ENCODE measurements at places on chromosomes 1 and 21. TPM values are rescaled to one million over a fixed set of nuclear protein-coding genes. Genes with fewer than 3 reads are reported as not detected.

DNA sequence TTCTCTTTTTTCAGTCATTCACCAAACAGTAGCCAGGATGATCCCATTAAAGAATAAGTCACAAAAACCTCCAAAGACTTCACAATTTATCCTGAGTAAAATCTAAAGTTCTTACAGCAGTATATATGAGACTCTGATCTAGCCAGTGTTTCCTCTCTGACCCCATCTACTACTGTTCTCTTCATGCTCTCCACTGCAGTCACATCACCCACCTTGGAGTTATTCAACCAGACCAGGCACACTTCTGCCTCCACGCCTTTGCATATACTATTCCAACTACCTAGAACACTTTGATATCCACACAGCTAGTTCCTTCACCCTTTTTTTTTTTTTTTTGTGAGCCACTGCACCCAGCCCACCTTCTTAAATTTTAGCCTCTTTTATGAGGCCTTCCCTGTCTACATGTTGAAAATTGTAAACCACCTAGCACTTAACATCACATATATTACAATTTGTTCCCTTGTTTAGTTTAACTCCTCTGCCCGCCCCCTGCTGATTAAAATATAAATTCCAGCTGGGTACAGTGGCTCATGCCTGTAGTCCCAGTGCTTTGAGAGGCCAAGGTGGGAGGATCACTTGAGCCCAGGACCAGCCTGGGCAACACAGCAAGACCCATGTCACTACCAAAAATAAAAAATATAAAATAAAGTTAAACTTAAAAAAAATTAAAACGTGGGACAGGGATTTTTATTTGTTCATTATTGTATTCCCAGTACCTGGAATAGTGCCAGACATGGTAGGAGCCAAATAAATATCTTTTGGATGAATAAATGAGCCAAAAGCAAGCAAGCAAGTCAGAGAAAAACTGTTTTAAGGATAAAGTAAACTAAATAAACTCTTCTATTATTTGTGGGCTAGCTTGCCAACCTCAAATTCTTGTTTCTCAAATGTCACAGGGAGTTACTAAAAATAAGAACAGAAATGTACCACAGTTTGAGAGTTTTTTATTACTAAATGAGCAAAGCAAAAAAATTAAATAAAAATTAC, 35.2 kb upstream of the MUTYH start:
- no peak overlapping the region for H3K4me3 ChIP-seq
- no peak for DNase-seq
- no peaks in the 10 kb centered on the region for H3K36me3 ChIP-seq
- peaks cover 6% of the 10 kb centered on the region for H3K4me1 ChIP-seq
- H3K27me3 ChIP-seq, result no peaks in the 10 kb centered on the region
- no peak overlapping the region for H3K27ac ChIP-seq

DNA sequence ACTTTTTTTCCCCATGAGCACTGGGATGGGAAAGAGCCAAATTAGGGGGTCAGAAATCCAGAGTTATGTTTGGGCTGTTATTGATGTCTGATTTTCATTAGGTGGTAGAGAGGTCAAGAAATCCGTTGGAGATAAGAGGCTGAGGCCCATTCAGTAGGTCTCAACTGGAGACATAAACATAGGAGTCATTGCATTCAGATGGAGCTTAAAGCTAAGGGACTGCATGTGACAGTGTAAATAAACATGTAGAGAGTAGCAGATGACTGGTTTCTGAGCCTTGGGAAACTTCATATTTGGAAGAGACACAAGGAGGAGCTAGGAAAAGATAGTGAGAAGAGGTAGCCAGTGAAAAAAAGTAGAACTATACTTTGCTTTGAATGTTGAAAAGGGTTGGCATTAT, 11.7 kb downstream of the PTPRC start:
- H3K4me1 ChIP-seq, result no peaks in the 10 kb centered on the region
- no peak overlapping the region for H3K27ac ChIP-seq
- H3K27me3 ChIP-seq, result no peaks in the 10 kb centered on the region
- no peaks in the 10 kb centered on the region for H3K36me3 ChIP-seq
- DNase-seq, result no peak

GRCh38 chr1:167344615-167345385, 124.1 kb downstream of the POU2F1 start:
- no peak overlapping the region for H3K27ac ChIP-seq
- no peaks in the 10 kb centered on the region for H3K4me1 ChIP-seq
- no peak for DNase-seq

DNA sequence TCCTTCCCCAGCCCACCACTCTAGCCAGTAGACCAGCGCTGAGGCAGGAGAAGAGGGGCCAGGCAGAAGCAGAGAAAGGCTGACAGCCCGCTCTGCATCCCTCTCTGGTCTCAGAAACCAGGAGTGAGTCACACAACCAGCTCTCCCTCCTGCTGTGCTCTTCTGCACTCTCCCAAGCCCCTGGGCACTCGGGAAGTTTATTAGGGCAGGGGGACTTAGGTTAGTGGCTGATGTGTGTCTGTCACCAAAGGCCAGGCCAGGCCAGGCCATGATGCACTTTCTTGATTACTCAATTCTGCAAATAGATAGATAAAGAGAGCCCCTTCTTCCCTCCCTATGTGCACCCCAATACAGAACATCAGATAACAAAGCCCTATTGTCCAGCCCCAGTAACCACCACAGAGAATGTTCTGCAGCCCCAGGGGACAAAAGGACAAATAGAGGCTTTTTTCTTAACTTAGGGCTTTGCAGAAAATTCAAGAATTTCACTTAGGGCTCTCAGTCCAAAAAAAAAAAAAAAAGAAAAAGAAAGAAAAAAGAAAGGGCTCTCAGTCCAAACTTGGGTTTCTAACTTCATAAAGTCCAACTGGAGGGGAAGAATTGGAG, 52.9 kb upstream of the CNTN2 start:
- no peak overlapping the region for H3K27ac ChIP-seq
- peaks cover 15% of the 10 kb centered on the region for H3K27me3 ChIP-seq
- H3K4me1 ChIP-seq, result peaks cover 4% of the 10 kb centered on the region
- DNase-seq, result no peak
- H3K36me3 ChIP-seq, result no peaks in the 10 kb centered on the region
- no peak overlapping the region for H3K4me3 ChIP-seq

The LDLRAD1 gene
- polyA plus RNA-seq, result 0.13 TPM

DNA sequence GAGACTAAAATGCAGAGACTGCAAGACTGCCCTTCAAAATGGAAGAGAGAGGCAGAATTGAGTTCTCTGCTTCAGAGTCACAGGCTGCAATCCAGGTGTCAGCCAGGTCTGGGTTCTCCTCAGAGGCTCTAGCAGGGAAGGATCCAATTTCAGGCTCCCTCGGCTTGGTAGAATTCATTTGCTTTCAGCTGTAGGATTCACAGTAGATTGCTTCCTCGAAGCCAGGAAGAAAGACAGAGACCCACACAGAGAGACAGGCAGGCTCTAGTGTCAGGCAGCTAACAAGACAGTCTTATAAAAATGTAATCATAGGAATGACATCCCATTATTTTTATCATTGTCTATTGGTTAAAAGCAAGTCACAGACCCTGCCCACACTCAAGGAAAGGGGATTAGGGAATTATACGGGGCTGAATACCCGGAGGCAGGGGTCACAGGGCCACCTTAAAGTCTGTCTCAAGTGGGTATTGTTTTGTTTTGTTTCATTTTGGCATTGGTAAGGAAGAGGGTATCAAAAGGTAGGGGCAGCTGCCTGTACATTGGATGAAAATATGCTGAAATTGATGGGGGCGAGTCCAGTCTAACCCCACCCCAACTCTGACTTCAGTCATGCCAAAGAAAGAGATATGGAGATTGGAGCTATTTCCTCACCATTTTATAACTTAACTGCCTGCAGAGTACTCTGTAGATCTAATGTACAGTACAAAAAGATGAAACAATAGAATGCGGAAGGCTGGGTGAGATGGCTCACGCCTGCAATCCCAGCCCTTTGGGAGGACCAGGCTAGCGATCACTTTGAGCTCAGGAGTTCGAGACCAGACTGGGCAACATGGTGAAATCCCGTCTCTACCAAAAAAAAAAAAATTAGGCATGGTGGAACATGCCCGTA, 9.5 kb upstream of the TBCE start:
- H3K4me3 ChIP-seq, result no peak overlapping the region
- H3K36me3 ChIP-seq, result no peaks in the 10 kb centered on the region
- no peak for DNase-seq
- H3K27ac ChIP-seq, result no peak overlapping the region
- no peaks in the 10 kb centered on the region for H3K4me1 ChIP-seq

The TGFBR3 gene
- polyA plus RNA-seq, result 46.8 TPM

GRCh38 chr1:54314696-54315095, 91.5 kb downstream of the SSBP3 start:
- no peaks in the 10 kb centered on the region for H3K36me3 ChIP-seq
- peak overlapping the region; percentile 43 for H3K27ac ChIP-seq
- DNase-seq, result no peak
- H3K4me1 ChIP-seq, result peaks cover 37% of the 10 kb centered on the region
- H3K4me3 ChIP-seq, result no peak overlapping the region
- no peaks in the 10 kb centered on the region for H3K27me3 ChIP-seq

The OR2T29 gene
- polyA plus RNA-seq, result not detected

DNA sequence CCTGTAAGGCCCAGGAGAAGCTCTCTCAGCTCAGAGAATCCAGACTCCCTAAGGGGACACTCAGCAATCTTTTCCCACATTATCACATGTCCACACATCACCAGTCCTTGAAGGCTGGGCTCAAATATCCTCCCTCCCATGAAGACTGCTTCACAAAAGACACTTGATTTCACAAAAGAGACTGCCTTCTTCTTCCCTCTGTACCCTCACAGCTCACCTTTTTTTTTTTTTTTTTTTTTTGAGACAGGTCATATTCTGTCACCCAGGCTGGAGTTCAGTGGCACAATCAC, 1.5 kb downstream of the CD58 start:
- no peak for DNase-seq
- H3K4me1 ChIP-seq, result peaks cover 10% of the 10 kb centered on the region
- H3K27ac ChIP-seq, result no peak overlapping the region
- no peaks in the 10 kb centered on the region for H3K36me3 ChIP-seq
- H3K27me3 ChIP-seq, result no peaks in the 10 kb centered on the region
- no peak overlapping the region for H3K4me3 ChIP-seq

The ZFP69B gene
- 1.1 TPM for polyA plus RNA-seq

The TCEA3 gene
- 31.2 TPM for polyA plus RNA-seq

DNA sequence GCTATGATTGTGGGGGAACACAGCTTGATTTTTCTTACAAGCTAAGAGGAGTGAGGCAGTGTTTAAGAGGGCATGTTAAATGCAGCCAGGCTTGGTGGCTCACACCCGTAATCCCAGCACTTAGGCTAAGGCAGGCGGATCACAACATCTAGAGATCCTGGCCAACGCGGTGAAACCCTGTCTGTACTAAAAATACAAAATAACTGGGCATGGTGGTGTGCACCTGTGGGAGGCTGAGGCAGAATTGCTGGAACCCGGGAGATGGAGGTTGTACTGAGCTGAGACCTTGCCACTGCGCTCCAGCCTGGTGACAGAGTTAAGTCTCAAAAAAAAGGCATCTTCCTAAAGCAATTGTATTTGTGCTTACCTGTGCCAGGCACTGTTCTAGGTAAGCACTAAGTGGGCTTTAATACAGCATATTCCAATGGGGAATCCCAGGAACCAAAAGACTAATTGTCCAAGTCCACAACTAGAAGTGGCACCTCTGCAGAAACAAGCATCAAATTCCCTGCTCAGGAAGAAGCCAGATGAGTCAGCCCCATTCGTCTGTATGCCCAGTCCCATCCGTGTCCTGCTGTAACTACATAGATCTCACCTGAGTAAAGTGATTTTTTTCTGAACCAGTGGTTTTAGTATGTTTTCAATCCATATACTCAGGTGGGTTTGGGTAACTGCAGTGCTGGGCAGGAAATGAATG, 4.6 kb downstream of the RCC1 start:
- H3K4me1 ChIP-seq, result peaks cover 17% of the 10 kb centered on the region
- H3K4me3 ChIP-seq, result no peak overlapping the region
- peaks cover 9% of the 10 kb centered on the region for H3K36me3 ChIP-seq
- H3K27ac ChIP-seq, result peak overlapping the region; percentile 79
- no peak for DNase-seq

The SPRR2E gene
- polyA plus RNA-seq, result not detected

DNA sequence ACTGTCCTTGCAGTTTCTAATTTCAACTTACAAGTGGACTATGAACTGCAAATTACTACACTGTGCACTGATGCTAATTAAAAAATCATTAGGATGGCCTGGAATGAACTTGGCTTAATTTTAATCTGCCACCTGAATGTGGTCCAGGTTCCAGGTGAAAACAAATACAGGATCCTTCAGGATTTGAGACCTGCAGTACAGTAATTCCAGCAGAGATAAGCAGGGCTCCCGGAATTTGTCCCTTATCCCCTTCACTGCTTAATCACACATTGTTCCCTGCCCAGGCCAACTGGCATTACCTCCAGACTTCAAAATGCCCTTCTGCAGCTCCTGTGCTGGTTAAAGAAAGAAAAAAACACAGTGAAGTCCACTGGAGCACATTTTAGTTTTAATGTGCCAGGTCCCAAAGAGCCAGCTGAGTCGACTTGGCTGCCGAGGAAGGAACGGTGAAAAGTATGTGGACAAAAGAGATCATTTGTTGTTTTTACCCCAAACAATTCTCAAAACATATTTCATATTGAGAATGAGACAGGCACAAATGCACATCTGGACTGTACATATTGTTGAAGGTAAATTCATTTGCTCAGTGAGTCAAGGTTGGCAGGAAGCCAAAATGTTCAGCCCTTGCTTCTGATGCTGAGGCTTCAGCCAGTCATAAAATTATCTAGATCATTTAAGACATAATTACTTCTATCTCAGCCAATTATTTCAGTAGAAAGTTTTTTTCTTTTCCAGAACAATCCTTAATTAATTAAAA, 28.3 kb downstream of the DEGS1 start:
- no peaks in the 10 kb centered on the region for H3K36me3 ChIP-seq
- peaks cover 35% of the 10 kb centered on the region for H3K4me1 ChIP-seq
- peak; percentile 84 for DNase-seq

- H3K27me3 ChIP-seq, result no peaks in the 10 kb centered on the region
- no peak for DNase-seq
- H3K27ac ChIP-seq, result no peak overlapping the region
- no peaks in the 10 kb centered on the region for H3K36me3 ChIP-seq
- peaks cover 9% of the 10 kb centered on the region for H3K4me1 ChIP-seq
Observed at GRCh38 chr1:31300193-31300592, 3.4 kb downstream of the ZCCHC17 start.

- no peak overlapping the region for H3K27ac ChIP-seq
- H3K36me3 ChIP-seq, result no peaks in the 10 kb centered on the region
- no peaks in the 10 kb centered on the region for H3K4me1 ChIP-seq
- no peaks in the 10 kb centered on the region for H3K27me3 ChIP-seq
- no peak for DNase-seq
Observed at GRCh38 chr1:36279789-36280296, 26.3 kb upstream of the SH3D21 start.

The TDRD10 gene
- polyA plus RNA-seq, result not detected

GRCh38 chr1:15046487-15047165, 106.9 kb upstream of the TMEM51 start:
- H3K36me3 ChIP-seq, result no peaks in the 10 kb centered on the region
- H3K27ac ChIP-seq, result no peak overlapping the region
- no peak overlapping the region for H3K4me3 ChIP-seq

DNA sequence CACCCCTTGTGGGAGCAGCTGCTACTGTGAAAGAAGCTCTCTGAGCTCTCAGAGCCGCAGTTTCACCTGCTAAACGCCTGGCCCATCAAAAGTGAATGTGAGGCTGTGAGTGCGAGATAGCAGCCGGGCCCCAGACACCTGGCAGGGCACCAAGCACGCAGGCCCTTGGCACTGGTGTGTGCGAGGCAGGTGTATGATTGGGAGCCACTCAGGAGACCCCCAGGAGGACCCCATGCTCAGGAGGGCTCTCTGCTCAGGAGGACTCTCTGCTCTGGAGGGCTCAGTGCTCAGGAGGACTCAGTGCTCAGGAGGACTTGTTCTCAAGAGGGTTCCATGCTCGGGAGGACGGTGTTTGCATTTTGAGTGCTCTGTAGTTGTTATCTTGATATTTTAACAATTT, 14.3 kb upstream of the ADARB1 start:
- no peak for DNase-seq
- H3K27ac ChIP-seq, result no peak overlapping the region
- no peaks in the 10 kb centered on the region for H3K27me3 ChIP-seq
- H3K4me1 ChIP-seq, result no peaks in the 10 kb centered on the region
- no peaks in the 10 kb centered on the region for H3K36me3 ChIP-seq
